Stimulated activated CD4-positive, alpha-beta T cell treated with anti-CD3 and anti-CD28 coated beads, Interleukin-1b, Interleukin-23, amount 100 ng/mL, for 24 hours (primary cell): ENCODE measurements at places on chromosomes 5 and 9.

GRCh38 chr5:45774528-45774927 is 78.3 kb upstream of the HCN1 start:
- DNase-seq = no peak

- no peak for DNase-seq
Measured at GRCh38 chr9:89436963-89437625, 60.8 kb downstream of the SEMA4D start.

DNA sequence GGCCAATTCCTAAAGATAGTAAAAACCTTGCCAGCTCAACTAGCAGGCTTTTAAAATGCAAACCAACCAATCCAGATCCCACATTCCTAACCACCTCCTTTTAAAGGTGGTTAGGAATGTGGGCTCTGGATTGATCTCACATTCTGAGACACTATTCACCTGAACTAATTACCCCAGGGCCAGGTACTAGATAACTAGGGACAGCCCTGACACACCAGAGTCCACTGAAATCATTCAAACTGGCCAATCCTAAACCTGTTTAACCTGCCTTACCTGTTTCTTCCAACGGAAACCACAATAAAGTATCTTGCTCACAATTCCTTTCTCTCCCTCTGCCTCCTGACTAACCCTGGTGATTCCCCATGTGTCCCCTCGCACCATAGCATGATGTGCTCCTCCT is 168.3 kb upstream of the DMAC1 start:
- DNase-seq = no peak

DNA sequence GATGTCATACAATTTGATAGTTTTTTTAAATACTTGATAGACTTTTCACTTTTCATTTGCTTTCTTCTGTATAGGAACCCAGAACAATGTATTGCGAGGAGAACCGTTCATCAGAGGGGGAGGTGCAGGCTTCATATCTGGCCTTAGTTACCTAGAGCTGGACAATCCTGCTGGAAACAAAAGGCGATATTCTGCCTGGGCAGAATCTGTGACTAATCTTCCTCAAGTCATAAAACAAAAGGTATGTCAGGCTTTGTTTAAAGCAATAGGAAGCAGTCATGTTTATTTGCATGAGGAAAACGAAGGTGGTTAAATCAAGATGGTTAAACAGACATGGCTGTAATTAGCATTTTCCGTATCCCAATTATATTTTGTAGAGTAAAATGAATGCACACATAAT is 46.0 kb downstream of the C7 start:
- DNase-seq = no peak

DNA sequence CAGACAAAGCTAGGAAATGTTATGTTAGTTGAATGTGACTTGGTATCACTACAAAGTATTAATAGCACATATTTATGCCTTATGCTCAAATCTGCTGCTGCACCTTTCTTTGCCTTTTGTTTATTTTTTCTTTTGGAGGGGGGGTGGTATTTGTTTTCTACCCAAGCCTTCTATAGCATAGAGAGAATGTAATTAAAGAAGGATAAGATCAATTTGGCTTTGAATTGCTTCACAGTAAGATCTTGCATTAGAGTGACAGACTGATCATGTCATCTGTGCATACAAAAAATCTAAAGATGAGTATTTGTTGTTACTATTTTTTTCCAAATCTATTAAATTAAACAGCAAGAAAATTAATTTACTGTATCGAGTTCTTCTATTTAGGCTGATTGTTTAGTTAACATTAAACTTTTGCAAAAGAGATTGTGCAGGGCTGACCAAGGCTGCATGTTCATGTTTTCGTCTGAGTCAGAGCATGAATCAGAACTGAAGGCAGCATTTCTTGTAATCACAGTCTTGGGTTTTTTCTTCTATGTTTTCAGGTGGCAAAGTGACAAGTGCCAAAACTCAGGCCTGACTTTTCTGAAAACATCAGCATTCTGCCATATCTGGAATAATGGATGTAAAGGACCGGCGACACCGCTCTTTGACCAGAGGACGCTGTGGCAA is 1007.1 kb upstream of the WWC1 start:
- DNase-seq = no peak

DNA sequence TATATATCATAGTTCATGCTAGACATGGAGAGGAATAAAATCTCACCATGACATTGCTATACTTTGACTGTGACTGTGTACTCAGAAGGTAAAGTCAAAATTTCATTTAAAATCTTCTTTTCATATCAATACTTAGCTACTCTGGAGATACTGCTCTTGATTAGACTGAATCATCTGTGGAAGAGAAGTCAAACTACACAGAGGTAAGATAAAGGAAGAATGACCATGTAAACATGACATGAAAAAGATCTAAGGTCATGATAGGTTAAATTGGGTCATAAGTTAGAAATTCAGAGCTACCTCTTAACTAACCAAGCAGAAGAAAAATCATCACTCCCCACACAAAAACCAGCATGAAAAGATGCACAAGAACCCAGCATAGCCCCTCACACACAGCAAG is 44.8 kb upstream of the RLN1 start:
- no peak for DNase-seq

DNA sequence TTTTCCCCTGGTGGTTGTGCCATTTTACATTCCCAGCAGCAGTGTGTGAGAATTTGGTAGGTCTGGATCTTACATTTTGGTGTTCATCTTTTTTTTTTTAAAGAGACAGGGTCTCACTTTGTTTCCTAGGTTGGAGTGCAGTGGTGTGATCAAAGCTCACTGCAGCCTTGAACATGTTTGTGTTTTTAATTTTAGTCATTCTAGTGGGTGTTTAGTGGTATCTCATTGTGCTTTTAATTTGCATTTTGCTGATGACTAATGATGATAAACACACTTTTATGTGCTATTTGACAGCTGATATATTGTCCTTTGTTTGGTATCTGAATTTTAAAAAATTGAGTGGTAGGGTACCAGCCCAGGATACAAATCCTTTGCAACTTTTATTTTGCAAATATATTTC is 53.4 kb upstream of the POMT1 start:
- no peak for DNase-seq

DNA sequence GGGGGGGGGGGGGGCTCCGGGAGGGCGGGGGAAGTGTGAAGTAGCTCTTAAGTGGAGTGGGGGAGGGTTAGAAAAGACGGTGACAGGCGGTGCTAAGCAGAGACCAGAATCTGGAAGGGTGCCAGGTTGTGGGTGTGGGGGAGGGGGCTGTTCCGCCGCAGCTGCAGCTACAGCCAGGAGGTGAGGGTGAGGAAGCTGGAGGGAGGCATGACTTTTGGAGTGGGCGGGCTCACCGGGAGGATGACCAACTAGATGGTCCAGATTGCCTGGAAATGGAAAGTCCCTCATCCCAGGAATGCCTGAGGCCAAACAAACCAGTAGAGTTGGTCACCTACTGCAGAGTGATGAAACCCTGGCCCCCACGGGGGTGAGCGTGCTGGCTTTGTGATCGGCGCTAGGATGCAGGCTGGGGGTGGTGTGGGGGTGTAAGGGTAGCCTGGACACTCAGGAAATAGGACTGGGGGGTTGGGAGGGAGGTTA is 158.1 kb upstream of the SHB start:
- peak; percentile 58 for DNase-seq

GRCh38 chr9:126618585-126619360 is 5.0 kb downstream of the LMX1B start:
- no peak for DNase-seq

DNA sequence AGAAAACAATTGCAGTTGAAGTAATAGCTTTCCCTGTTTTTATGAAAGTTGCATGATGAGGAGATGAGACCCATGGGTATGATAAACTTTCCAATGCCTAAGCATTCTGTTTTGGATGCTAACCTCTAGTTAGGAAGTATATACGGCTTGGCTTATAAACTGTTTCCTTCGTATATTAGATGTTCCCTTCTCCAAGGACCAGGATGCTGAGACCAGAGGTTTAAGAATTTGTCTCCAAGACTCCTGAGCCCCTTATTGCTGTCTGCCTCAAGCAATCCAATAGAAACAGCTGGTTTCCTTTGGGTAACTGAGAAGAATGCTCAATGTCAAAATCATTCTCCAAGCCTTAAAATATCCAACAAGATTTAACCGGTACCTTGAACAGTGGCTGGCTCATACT is 12.2 kb upstream of the TNC start:
- no peak for DNase-seq

- no peak for DNase-seq
Measured at GRCh38 chr5:103674251-103674650, 111.7 kb upstream of the NUDT12 start.

DNA sequence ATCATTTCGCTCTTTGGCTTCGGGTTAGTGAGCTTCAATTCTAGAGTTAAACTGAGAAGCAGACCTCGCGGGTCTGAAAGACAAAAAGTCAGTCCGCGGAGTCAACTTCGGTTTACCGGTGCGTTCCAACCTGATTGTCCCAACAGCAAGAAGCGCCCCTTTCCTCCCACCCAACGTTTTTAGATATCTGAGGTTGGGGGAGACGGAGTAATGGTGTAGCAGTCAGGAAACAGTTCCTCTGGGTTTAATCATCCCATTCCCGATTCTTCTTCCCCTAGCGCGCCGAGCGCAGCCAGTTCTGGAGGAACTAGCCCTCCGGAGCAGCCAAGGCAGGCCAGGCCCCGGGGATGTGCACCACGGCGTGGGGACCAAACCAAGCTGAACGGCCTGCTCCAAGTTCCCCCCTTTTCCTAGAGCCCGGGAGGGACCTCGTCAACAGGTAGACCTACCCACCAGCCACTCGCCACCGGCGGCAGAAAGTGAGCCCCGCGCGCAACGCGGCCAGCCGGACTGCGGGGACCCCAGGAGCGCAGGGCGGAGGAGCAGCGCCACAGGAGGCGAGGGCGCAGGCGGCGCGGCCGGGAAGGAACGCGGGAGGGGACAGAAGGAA is 622 bp upstream of the ISL1 start:
- DNase-seq = no peak

GRCh38 chr9:1837453-1838084 is 177.6 kb upstream of the SMARCA2 start:
- DNase-seq = no peak

DNA sequence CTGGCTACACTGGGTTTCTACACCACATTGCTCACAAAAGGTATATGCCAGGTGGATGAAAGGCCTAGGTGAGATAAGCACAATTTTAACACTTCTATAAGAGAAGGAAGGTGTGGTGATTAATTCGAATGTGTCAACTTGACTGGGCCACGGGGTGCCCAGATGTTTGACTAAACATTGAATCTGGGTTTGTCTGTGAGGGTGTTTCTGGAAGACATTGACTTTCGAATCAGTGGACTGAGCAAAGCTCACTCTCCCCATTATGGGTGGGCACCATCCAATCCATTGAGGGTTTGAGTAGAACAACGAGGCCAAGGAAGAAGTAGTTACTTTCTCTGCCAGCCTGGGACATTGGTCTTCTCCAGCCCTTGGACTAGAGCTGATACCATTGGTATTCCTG is 78.2 kb upstream of the COL5A1 start:
- no peak for DNase-seq

GRCh38 chr5:133245191-133246052 is 193.6 kb downstream of the HSPA4 start:
- peak; percentile 22 for DNase-seq

- no peak for DNase-seq
Measured at GRCh38 chr9:124602632-124603031, 95.4 kb upstream of the NR5A1 start.

DNA sequence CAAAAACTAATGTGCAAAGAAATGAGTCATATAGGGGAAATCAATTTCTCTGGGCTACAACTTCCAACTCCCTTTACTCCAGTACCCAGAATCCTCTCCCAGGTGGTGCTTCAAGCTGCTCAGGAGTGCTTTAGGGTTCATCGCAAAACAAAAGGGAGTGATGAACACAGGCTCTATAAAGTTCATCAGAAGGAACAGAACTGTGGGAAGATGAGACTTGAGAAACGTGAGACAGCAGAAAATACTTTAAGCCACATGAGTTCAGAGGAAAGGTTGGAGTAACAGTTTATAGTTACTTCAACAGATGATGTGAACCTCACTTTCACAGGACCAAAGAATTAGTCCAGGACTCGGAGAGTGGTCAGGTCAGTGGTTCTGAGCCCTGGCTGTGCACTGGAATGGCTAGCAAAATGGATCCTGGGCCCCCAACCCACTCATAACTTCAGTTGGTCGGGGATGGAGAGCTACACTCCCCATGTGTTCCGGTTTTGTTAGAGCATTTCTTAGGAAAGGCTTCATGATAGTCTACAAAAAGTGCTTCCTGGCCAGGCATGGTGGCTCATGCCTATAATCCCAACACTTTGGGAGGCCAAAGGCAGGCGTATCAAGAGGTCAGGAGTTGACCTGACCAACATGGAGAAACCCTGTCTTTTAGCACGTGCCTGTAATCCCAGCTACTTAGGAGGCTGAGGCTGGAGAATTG is 4.3 kb downstream of the RPL12 start:
- DNase-seq = no peak
